ENCODE measurements at places on chromosomes 2 and 18.
A peak's percentile ranks its signal among the peaks of the same experiment; 100 is the strongest.

GRCh38 chr2:100062336-100062735, 80.1 kb downstream of the AFF3 start:
- DNase-seq, result peak; percentile 69

DNA sequence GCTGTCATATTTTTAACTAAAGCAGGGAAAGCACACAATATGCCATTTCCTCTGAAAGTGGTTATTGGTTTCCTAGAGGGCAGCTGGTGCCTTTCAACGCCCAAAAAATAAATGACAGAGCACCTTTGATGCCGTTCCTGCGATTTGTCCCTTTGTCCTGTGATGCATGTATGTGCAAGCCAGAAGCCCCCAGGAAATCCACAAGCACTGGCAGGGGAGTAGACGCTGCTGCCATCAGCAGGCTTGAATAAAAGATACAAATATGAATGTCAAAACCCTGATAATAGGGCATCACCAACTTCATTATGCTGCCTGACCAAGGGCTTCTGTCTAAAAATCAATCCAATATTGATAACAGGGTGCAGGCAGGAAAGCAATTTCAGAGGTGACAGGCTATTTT, 246.1 kb downstream of the FBXO15 start:
- DNase-seq, result no peak

GRCh38 chr18:58139459-58140386, 95.7 kb downstream of the NEDD4L start:
- no peak for DNase-seq

GRCh38 chr2:230330725-230331124, 3.7 kb downstream of the SP140L start:
- peak; percentile 20 for DNase-seq

- DNase-seq, result no peak
Measured at GRCh38 chr2:57987835-57988573, 58.6 kb upstream of the VRK2 start.

- no peak for DNase-seq
Measured at GRCh38 chr2:1546023-1546591, 132.8 kb downstream of the TPO start.

GRCh38 chr2:8241317-8241716, 440.5 kb upstream of the ID2 start:
- peak; percentile 49 for DNase-seq
